ENCODE measurements at places on chromosomes 7 and 10.

DNA sequence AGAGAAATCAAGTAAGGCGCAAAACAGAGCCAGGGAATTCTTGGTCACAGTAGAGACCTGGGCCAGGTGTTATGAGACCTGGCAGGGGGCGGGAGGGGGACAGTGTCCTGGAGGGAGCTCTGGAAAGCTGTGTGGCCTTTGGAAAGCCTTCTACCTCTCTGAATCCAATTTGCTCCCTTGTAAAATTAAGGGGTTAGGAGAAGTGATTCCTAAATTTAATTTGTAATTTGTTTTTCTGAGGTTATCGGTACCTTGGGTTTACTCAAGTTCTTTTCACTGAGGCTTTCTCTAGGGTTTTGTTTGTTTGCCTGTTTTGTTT is 920.8 kb downstream of the TYW1 start:
- no peak for DNase-seq

DNA sequence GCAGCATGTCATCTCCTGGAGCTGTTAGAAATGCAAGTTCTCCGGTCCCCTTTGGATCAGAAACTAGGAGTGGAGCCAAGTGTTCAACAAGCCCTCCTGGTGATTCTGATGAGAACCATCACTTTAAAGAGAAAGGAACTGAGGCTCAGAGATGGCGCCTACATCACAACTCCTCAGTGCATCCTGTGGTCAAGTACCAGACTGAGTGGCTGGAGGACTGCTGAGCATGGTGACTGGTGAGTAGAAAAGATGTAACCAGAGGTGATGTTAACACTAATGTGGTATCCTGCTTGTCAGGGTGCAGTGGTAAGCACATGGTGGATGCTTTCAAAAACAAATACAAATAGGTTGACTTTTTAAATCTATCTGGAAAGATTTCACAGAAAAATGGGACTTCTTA is 3.5 kb upstream of the OIT3 start:
- no peak for DNase-seq

DNA sequence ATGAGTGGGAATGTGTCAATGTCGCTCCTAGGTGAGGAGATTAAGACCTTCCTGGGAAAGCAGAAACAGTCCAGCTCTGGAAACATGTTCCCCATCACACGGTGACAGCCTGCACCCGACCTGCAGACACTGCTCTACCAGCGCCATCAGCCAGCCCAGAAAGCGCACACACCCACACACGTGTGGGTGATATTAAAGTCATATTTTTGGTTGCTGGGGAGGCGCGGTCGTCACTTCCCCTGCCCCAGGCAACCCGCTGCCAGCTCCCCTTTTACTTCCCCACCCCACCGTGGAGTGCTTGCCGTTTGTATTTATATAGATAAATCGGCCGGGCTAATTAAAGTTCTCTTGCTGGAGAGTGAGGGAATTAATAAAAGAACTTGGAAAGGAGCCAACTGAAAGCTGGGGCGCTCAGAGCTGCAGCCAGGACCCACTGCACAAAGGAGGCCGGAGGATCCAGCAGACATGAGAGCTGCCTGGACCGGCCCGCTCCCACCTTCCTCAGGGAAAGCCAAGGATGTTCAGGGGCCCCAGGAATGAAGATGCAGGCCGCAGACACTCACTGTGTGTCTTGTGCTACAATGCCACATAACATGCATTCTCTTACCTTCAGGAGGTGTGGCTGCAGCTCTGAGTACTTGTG is 145.2 kb upstream of the UNC5B start:
- DNase-seq: no peak

DNA sequence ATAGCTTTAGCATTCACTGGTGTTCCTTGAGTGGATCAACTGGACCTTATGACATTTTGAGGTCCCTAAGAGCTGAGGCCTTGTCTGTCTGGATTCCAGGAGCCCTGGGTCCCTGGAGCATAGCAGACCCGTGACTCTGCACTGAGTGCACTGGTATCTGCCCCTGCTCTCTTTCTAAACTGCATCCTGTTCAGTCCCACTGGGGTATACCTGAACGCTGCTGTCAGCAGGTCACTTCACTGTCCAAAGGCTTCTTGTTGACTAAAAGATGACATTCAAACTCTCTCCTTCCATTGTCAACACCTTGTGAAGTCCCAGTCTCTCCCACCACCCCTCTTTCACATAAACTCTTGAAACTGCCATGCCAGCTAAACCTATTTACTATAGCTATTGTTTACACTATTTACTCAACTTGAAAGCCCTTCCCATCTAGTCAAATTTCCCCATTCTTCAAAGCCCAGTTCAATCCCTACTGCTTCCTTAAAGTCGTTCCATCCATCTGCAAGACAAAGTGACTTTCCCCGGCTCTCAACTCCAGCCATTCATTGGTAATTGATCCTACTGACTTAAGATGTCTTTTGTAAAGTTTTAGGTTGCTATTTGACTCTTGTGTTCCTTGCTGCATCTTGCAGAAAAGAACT is 523.3 kb downstream of the KCNMA1 start:
- DNase-seq: no peak

GRCh38 chr7:25430200-25430931 is 202.1 kb upstream of the NPVF start:
- no peak for DNase-seq

- no peak for DNase-seq
These were observed 839.1 kb upstream of the SORCS1 start for GRCh38 chr10:108003576-108003975.

DNA sequence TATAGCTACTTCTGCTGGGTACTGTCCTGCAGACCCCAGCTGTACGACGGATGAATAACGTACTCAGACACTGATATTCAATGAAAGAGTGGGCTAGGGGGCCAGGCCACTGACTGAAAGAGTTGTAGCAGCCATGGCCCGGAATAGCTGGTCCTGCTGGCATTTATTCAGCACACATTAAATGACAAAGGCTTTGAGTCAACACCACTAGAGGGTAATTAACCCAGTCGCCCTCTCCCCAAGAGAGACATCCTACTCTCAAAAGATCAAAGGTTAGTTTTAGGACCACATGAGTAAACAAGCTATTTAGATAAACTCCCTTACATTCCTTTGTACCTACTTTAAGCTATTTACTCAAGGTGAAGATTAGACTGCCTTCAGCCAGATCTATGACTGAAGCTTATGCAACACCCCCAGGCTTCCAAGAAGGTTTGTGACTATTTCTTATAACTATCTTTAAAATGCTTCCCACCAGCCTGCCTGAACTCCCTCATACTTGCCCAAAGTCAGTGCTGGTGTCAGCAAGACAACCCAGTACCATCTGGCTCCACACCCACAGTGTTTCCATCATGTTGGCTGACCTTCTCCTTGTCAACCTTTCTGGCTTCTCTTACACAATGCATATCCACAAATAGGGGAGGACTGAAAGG is 629.1 kb downstream of the SORCS1 start:
- no peak for DNase-seq

GRCh38 chr7:79936281-79936983 is 198.2 kb upstream of the GNAI1 start:
- no peak for DNase-seq

- no peak for DNase-seq
These were observed 15.3 kb downstream of the ECHDC3 start for GRCh38 chr10:11757454-11757820.

DNA sequence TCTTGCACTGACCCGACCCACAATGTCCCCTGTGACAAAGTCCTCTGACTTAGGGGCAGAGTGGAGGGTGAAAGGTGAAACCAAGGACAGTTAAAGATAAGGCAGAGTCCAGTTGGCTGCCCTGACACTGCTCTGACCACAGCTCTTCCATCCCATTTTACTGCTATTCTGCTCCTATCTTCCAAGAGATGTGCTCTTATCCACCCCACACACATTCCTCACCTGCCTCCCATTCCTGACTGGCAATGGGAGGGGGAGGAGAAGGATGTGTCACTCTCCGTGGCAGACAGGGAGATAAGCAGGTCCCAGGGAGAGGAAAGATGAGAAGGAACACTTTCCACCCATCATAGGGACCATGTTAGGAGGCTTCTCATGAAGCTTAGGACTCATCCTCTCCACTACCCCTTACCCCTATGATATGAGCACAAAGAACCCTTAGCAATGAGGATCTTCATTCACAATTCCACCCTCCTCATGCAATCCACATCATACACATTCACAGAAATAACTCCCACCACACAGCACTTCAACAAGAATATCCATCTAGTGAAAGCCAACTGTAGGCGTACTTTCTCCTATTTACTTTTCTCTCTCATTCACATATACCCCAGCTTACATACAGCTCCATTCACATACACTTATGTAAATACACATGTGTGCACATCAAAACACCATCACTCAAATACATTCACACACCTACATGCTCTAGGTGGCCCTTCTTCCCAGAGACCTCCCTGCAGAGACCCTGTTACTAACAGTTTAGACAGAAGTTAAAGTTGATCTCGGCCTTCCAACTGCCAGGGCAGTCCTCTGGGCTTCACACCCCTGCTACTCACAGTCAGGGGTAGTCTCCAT is 6.6 kb downstream of the SYNPO2L start:
- no peak for DNase-seq

- no peak for DNase-seq
These were observed 393.8 kb upstream of the PRKCQ start for GRCh38 chr10:6973899-6974298.

DNA sequence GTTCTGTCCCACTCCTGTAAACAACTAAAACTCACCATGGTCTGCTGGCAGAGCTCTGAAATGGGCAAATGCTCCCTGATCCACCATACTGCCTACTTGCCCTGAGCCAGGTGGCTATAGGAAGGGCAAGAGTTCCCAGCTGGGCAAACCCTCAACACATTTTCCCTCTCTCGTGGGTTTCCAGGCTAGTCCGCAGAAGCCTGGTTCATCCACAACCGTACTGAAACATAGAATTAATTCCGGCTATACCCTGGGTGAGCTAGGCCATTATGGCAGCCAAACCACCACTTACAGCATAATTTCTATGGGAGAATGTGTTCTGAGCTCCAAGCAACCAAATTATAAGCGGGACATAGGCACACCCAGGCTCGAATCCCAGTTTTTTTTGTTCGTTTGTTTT is 20.1 kb upstream of the DDIT4 start:
- no peak for DNase-seq

GRCh38 chr10:18094793-18095192 is 45.4 kb upstream of the CACNB2 start:
- no peak for DNase-seq

- no peak for DNase-seq
These were observed 120.8 kb upstream of the PCBD1 start for GRCh38 chr10:71009126-71009525.

- DNase-seq: no peak
These were observed 14.7 kb upstream of the HABP2 start for GRCh38 chr10:113538151-113538550.

DNA sequence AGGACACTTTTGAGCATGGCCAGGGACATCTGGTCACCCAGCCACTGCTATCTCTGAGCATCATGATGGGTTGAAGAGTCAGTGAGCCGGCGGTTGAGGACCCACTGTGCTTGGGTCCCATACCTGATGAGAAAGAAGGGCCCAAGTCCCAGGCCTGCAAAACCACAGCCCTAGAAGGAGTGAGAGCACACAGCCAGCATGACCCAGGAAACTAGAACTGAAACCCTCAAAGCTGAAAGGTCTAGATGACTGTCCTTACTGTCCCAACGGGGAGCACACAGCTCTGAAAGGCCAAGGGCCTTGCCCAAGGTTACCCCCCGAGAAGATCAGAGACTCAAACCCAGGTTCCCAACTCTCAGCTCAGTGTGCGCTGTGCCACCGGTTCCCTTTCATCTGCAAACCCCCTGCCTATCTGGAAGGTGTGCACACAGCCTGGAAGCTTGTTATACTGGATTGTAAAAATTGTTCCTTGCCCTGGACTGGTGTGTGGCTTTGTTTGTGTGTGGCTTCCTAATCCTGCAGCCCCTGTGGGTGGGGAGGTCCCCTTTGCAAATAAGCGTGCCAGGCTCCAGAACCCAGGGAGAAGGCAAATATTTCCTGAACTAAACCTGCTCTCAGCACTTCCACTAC is 22.6 kb upstream of the PSAP start:
- DNase-seq: no peak

DNA sequence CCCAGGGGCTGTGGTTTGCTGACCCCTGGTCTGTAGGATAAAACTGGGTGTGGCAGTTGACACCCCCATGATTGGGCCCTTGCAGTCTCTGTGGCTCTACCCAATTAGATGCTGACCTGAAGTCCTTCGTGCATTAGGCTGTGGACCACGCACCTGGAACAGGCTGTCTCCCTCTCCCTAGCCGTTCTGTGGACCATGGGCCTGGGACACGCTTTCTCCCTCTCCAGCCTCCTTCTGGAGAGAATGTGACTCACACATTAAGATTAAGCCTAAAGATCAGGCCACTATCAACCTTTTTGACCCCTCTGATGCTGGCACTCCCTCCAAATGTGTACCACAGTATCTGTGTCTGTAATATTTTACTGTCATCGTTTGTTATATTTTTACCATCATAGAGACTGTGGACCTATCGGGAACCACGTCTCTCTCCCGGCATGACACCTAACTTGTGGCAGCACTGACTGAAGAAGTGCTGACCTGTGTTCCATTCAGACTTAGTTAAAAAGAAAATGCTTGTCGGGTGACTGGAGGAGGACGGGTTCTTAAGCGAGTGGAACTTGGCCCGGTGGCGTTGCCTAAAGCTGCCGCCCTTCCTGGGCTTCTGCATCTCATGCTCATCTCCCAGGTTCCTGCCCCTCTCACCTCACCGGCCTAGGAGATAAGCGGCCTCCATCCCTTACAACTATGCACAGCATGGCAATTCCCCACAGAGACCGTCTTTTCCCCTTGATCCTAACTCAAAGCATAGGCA is 92.8 kb downstream of the WDR37 start:
- DNase-seq: no peak

GRCh38 chr7:146090023-146090645 is 26.5 kb upstream of the CNTNAP2 start:
- peak; percentile 32 for DNase-seq

GRCh38 chr7:129918922-129919321 is 33.8 kb downstream of the UBE2H start:
- DNase-seq: no peak

DNA sequence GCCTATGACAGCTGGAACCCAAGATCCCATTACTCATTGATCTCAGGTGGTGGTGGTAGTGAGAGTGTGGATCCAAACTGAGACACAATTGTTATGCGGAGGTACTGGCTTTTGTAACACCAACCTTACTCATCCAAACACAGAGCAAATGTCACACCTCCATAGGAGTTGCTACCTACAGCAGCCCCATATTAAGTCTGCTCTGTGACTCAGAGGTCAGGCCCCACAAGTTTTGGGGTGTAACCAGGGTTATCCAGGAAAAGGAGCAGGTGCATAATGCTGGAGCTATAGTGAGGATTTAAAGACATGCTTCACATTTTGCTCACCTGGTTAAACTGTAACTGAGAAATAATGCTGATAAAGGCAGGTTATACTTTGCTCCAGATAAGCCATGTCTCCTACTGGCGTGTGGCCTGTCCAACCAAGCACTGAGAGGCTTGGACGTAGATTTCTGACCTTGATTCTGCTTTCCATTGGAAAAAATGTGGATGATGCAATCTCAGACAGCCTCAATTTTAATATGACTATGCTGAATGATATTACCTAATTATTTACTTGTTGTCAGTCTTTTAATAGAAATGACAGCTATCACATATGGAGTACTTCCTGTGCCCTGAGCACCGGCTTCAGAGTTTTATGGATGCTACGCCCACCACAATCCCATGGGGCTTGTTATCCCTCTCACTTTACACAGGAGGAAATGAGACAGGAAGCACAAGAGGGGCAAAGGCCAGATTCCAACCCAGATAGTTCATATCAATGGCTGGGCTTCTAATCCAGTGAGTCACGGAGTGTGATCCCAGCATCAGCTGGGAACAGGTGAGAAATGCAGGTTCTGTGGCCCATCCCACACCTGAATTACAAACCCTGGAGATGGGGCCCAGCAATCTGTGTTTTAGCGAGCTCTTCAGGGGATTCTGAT is 181.3 kb downstream of the CHN2 start:
- peak; percentile 9 for DNase-seq

GRCh38 chr7:12210179-12211053 is 678 bp upstream of the TMEM106B start:
- DNase-seq: peak; percentile 79

All from SW 1271 (cell line).